ENCODE measurements at places on chromosomes 5 and 9.

DNA sequence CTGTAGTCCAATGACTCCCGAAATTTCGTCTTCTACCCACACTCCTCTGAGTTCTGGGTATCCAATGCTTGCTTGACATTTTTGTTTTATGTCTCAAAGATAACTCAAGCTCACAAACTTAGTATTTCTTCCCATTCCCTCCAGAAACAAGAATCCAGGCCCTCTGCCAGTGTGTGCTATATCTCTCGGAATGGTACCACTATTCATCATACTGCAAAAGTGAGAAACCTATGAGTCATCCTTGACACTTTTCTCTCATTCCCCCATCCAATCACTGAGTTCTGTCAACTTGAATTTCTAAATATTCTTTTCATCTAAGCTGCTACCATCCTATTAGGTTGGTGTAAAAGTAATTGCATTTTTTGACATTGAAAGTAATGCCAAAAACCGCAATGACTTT lies 9.8 kb downstream of the SLC12A2 start:
- no peak for DNase-seq

- no peak for DNase-seq
Measured at GRCh38 chr9:15889555-15889954, 336.7 kb downstream of the CCDC171 start.

DNA sequence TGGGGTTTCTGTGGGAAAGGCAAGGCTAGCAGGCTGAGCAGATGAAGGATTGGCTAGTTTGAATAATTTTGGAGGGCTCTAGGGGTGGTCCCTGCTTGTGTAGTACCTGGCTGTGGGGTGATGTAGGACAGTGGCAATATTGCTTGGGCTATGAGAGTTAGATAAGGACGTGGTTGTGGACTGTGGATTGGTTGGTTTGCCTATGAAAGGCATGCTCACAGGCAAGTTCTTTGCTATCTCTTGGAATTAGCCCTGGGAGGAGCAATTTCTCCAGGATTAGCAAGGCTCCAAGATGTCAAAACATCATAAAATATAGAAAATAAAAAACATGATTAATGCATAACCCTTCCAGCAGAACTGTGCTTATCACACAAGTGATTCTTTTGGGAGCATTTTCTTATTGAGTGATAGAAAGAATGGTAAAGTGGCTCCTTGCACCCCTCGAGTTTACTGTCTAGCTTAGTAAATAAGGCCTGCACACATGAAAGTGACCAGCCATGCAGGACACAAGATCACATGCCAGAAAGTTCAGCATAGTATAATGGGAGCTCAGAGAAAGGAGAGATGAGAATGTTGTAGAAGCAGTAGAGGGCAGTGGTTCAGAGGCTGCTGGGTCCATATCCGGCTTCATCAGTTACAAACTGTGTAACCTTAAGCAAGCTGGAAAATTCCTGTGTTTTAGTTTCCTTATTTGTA lies 13.8 kb downstream of the AOPEP start:
- peak; percentile 7 for DNase-seq

- no peak for DNase-seq
Measured at GRCh38 chr9:124353166-124353768, 62.0 kb downstream of the PSMB7 start.

DNA sequence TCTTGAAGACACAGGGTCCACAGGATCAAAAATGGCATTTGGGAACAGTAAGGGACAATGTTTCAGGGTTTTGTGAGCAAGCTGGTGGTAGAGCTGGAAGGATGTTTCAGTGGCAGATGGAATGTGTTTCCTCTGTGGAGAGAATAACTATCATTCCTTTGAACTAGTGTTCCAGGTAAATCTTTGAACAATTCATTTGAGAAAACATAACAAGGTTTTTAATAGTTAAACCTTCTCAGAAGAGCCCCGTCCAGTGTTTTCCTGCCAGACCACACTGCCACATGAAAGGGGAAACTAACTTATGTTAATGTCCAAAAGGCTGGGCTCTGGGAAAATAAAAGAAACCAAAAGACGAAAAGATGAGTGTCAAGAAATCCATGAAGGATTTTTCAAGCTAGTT lies 207.0 kb upstream of the ZNF462 start:
- peak; percentile 87 for DNase-seq
